ENCODE measurements at places on chromosomes 7 and 10.

DNA sequence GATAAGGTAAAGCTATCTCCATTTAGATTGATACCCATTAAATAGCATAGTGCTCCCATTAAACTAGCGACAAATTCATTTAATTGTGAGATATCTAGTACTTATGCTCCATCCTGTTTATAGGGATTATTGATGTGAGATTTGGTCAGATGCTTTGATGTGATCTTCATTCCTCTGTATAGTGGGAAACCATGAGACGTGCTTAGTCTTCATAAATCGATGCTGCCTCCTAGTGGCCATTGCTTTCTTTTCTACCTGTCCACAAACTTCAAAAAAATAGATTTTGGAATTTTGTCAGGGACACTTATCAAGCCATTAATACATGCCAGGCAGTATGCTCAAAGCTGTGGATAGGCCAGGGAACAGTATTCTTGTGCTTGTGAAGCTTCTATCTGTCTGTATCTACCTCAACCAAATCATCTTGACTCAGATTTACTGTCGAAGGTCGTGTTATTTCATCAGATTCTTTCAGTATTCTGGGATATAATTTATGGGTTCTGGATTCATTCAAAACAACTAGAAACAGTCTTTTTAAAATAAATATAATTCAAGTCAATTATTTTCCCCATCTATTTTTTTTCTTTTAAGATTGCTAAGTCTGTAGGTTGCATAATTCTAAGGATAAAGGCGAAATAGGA lies 12.0 kb downstream of the LSM8 start:
- no peak for DNase-seq

DNA sequence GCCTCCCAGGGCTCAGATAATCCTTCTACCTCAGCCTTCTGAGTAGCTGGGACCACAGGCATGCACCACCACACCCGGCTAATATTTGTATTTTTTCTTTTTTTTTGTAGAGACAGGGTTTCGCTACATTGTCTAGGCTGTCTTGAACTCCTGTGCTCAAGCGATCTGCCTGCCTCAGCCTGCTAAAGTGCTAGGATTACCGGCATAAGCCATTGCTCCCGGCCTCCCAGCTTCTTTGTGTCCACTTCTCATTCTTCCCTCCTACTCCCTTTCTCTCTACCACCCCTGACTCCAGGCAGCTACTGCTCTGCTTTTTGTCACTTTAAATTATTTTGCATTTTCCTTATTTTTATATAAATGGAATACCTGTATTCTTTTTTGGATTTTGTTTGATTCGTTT lies 83.4 kb downstream of the PALS2 start:
- DNase-seq, result no peak

- no peak for DNase-seq
Measured at GRCh38 chr10:99598011-99598410, 22.2 kb downstream of the SLC25A28 start.

- DNase-seq, result no peak
Measured at GRCh38 chr10:104296687-104297436, 27.9 kb downstream of the GSTO2 start.

DNA sequence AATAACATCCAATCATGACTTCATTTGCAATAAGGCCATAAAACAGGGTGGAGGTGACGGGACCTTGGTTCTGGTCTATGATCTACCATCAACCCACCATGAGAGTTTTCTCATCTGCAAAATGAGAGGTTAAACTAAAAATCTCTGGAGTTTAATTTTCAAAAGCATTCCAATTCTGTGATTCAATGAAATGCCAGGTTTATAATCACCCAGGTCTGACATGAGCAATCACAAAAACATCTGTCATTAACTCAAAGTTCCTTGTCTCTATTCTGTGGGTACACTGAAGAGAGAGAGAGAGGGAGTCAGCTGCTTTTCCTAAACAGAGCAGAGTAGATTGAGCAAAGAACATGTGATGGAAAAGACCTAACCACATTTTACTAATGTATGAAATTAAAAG lies 75.4 kb downstream of the NUDCD3 start:
- no peak for DNase-seq

- no peak for DNase-seq
Measured at GRCh38 chr7:20744954-20745446, 41.7 kb downstream of the SP8 start.

GRCh38 chr10:104415526-104416165 lies 62.0 kb downstream of the CFAP58 start:
- no peak for DNase-seq

GRCh38 chr7:68173513-68173912 lies 1176.9 kb downstream of the TYW1 start:
- no peak for DNase-seq

DNA sequence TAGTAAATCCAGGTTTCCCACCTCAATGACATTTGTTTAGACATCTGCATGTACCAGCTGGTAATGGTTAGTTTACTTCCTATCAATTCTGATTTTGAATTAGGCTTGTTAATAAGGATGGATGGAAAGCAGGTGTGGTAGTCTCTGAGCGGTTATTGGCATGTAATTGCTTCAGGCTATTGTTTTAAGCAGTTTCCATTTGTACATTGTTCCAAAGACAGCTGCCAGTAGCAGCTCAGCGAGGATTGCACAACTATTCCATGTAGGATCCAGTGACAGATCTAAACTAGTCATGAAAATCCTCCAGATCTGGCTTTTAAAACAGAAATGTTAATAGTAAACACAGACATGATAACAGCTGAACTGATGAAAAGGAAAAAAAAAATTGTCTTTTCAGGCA lies 436.0 kb upstream of the ADARB2 start:
- DNase-seq, result no peak
